ENCODE measurements at places on chromosomes 7 and 10.

- DNase-seq = no peak
Measured at GRCh38 chr10:60096761-60097513, 190.6 kb upstream of the CCDC6 start.

GRCh38 chr7:91126762-91127161 lies 137.5 kb upstream of the FZD1 start:
- DNase-seq = no peak

GRCh38 chr10:129968853-129969183 lies 4.7 kb upstream of the EBF3 start:
- DNase-seq = no peak

- no peak for DNase-seq
Measured at GRCh38 chr10:104809288-104810090, 168.4 kb downstream of the SORCS3 start.

DNA sequence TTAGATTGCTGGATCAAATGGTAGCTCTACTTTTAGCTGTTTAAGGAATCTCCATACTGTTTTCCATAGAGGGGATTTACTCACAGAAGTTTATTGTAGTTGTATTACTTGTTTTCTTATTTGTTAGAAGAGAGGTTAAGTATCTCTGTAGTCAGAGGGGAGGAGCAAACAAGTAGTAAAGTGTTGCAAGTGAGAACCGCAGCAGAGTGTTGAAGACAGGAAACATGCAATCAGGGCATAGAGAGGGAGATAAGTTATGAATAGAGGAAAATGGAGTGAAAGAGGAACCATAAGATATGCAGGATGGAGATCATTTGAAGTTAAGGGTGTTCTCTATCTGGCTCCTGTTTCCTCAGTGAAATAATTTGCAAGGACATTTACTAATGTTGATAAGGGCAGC lies 331.4 kb upstream of the TMEM229A start:
- no peak for DNase-seq

- no peak for DNase-seq
Measured at GRCh38 chr10:17836942-17837341, 27.8 kb downstream of the MRC1 start.

DNA sequence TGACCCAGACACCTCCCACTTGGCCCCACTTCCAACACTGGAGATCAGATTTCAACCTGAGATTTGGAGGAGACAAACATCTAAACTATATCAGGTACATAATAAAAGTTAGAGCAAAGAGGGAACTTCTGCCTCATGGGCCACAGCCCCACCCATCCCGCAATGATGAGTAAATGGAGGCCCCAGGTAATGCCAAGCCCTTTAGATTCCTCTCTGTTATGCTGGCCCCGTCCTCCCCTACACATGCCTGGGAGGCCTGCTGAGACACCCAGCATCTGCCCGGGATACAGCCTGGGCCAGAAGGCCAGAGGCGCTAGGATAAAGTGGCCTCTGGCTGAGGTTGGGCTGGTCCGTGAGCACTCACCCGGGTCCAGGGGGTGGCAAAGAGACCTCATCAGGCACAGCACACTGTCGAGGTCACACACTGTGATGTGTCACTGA lies 185.5 kb upstream of the SH2B2 start:
- DNase-seq = no peak

DNA sequence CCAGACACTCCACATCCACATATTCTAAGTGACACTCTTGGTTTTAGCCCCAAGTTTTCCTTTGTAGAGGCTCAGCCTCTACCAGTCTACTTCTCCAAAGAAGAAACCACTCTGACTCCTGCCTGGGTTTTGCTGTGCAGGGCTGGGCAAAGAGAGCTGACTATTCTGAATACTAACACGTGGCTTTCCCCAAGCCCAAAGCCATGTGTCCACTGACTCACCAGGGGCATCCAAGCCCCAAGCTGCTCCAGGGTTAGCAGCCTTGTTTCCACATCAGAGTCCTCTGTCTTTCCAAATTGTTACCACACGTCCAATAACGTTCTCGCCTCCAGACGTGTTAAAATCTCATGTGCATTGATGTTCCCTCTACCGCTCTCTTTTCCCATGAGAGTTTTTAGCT lies 8.7 kb downstream of the GALNTL5 start:
- DNase-seq = no peak

DNA sequence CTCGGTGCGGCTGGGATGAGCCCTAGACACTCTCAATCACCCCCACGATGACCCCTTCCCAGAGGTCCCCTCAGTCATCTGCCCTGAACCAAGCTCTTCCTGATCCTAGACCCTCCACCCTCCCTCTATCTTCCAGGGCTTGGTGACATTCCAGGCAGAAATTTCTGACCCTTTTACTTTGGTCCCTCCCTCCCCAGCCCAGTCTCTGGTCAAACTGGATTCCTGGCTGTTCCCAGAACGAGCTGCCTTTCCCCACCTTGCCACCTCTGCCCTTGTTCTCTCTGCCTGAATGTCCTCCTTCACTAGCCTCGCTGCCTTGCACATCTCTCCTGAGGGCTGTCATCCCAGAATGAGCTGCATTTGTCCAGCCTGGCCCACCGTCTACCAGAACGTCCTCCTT lies 1.3 kb upstream of the CLDN4 start:
- no peak for DNase-seq

GRCh38 chr10:14265709-14266108 lies 65.0 kb downstream of the FRMD4A start:
- DNase-seq = no peak

- no peak for DNase-seq
Measured at GRCh38 chr7:140534743-140535142, 55.4 kb upstream of the MKRN1 start.

Measured in DMS 273 treated with DMSO at 0.1 percent for 48 hours (cell line).